Esophagus muscularis mucosa (tissue), 4 donors: ENCODE measurements at places on chromosomes 4 and X. TPM values are rescaled to one million over a fixed set of nuclear protein-coding genes. Genes with fewer than 3 reads are reported as not detected.

GRCh38 chrX:69501429-69501828, 2.7 kb upstream of the NALF2 start:
- DNase-seq = no peak

GRCh38 chr4:932713-933070, 432 bp downstream of the TMEM175 start:
- DNase-seq = no peak

DNA sequence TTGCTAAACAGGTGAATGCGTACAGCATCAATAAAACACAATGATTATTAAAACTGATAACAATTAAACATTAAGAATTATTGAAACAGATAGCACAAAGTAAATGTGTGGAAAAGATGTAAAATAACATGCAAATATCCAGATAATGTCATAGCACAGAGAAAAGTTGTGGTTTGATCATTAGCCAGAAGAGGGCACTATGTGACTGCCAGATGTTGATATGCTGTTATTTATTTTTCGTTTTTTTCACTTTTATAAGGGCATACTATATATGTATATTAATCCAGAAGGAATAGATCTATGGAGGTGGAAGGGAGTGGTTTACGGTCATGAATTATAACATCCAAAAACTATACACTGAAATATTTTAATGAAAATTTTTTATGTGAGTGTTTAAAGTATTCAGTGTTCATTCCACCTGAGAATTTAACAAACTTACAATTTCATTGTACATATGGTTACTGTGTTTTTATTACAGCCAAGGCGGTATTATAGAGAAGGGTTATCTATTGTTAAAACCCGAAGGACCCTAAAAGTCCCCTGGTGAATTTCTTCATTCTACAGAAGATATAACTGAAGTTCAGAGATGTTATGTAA, 211.9 kb upstream of the UGT8 start:
- no peak for DNase-seq

DNA sequence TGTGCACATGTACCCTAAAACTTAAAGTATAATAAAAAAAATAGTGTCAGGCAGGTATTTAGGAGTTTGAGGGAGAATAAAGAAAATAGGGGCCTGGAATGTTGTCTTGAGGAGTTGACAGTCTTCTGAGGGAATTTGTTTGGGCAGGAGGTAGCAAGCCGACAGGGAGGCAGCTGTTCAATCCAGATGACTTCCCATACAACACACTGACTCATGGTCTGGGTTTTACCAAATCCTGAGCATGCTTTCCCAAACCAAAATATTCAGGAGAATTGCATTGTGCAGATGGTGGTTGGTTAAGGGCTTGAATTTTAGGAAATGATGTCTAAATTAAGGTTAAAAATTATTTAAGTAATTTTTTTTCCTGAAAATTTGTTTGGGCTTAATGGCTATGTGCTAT, 430.0 kb downstream of the INPP4B start:
- DNase-seq = no peak

DNA sequence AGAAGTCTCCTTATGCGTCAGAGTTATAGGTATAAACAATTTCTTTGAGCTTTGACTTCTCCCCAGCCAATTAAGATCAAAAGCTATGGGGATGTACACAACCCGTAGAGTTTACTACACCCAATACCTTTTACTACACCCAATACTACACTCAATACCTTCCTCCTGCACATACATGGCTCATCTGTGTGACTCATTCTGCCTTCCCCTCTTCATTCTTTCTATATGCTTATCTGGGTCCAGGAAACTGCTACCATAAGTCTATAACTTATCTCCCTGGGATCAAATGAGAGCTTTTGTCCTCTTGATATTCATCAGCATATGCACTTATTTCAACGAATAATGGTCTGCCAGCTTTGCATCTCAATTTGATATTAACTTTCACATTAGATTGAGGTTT, 28.2 kb downstream of the ANKRD50 start:
- no peak for DNase-seq

- DNase-seq = no peak
These were observed 108.3 kb downstream of the AGTR2 start for GRCh38 chrX:116278826-116279225.

- DNase-seq = no peak
These were observed 2.4 kb downstream of the SPRY1 start for GRCh38 chr4:123398853-123399626.

- DNase-seq = no peak
These were observed 241.3 kb downstream of the NR3C2 start for GRCh38 chr4:148200960-148201359.

DNA sequence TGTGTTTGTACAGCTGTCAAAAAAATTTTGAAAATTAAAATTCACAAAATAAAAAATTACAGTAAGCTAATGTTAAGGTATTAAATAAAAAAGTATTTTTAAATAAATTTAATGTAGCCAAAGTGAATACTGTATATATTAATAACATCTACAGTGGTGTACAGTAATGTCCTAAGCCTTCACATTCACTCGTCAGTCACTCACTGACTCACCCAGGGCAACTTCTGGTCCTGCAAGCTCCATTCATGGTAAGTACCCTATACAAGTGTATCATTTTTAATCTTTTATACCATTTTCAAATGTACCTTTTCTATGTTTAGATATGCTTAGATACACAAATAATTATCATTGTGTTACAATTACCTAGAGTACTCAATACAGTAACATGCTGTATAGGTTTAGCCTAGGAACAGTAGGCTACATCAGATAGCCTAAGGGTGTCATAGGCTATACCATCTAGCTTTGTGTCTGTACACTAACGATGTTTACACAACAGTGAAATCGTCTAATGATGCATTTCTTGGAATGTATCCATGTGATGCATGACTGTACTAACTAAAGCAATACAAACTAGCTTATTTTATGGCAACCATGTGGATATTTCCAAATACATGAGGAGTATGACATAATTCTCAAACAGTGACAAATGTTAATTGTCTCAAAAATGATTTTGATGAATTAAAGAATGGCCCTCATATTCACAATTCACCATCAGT, 13.7 kb downstream of the DDX60 start:
- no peak for DNase-seq

DNA sequence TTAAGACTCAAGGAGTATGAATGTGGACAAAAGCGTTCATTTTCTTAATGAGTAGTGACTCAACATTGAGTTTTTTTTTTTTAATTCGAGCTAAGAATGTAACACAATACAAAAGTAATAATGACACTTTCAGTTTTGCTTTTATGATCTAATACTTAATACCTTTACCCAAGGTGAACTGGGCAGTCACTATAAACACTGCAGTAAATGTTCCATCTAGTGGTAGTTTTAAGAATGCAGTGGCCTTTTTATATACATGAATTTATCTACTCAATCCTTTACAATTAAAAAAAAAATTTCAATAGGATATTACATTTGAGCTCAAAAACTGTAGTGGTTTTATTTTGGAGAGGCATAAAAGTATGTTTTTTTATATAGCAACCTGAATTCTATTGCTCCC, 33.9 kb downstream of the PDK3 start:
- DNase-seq = no peak

DNA sequence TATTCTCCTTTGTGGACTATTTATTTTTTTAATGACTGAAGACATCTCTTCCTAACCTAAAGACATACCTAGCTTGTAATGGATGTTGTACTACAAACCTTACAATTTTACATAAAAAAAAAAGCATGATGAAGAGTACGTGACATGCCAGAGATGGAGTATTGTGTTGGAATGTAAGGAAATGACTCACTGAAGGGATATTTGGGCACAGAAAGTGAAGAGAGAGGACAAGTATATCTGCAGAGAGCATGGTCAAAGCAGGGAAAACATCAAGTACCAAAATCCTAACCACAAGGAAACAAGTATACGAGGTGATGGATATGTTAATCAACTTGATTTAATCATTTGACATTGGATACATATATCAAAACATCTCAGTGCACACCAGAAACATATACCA, 1051.4 kb upstream of the PRKX start:
- no peak for DNase-seq

GRCh38 chr4:134490863-134491262, 289.3 kb upstream of the PABPC4L start:
- DNase-seq = no peak

GRCh38 chrX:108601276-108601675, 135.1 kb downstream of the IRS4 start:
- DNase-seq = no peak

DNA sequence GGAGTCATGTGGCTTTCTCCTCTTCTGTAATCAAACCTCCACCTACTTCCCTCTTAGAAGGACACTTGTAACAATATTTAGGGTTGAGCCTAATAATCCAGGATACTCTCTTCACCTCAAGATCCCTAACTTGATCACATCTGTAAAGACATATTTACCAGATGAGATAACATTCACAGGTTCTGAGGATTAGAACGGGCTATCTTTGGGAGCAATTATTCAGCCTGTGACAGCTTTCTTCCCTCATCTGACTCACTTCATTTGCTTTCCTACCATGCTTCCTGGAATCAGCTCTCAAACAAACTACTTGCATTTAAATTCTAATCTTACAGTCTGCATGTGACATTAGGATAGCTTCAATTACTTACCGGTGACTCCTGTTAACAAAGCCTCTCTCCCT, 133.5 kb upstream of the NDST3 start:
- no peak for DNase-seq

GRCh38 chr4:21415728-21416127, 532.8 kb downstream of the KCNIP4 start:
- no peak for DNase-seq

DNA sequence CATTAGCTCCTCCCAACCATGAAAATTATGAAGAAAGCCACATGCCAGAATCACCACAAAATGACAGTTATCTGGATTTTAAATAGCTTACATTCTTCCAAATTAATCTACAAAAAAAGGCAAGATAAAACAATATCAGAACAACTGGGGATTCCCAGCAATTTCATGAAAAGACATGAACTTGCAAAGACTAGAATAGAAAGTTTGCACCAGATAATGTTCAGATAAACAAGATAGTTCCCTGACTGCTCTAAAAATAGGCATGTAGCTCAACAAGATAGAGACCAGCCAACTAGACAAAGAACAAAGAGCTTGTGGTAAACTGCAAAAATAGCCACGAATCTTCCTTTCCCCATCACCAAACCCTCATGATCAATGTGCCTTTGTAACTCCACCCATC, 30.3 kb upstream of the DDX53 start:
- no peak for DNase-seq

DNA sequence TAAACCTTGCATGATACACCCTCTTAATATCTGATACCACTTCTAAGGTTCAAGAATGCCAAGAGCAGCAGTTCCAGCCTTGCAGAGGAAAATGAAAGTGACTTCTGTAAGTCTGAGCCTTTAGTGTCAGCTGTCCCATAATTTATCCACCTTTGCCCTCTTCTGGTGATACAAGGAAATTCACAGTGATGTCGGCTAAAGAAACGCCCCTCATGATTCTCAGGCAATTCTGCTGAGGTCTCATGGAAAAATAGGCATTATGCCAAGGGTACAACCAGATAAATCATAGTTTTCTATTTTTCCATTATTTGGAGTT, 172.2 kb upstream of the CXCL13 start:
- DNase-seq = no peak

DNA sequence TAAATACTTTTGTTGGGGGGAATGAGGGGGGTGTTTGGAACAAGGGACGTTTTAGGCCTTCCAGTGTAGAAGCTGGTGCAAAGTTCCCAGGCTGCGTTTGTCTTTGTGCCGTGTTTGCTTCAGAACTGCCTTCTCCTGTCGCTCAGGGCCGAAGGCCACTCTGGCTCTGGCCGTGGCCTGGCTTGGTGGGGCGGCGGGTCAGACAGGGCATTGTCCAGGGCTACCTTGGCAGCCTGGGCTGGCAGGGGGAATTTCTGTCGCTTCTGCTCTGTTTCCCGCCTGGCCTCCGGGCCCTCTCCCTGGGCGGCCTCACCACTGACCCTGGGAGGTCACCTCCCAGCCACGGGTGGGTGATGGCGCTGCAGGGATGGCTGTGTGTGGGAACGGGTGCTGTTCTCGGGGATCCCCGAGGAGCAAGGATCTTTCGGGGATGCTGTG, 140.0 kb downstream of the COL4A6 start:
- DNase-seq = no peak

- no peak for DNase-seq
These were observed 24.4 kb downstream of the CDKL2 start for GRCh38 chr4:75605928-75606327.

DNA sequence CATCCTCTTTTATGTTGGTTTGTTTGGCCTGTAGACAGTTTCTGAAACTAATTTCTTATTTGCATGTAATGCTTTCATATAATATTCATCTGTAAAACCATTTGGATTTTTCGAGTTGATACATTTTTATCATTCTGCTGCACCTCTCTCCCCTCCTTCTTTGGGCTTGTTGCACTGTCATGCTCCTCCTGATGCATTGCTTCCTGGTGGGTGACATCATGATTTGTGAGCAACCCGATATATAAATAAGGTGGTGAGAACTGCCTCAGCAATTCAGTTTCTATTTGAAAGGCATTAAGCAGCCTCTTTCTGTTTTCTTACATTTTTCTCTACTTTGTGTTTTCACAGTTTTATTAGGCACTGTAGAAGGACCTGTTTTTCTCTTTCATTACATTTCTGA, 515.7 kb downstream of the RPA4 start:
- DNase-seq = no peak

GRCh38 chrX:68843992-68844391, 15.2 kb downstream of the EFNB1 start:
- no peak for DNase-seq

DNA sequence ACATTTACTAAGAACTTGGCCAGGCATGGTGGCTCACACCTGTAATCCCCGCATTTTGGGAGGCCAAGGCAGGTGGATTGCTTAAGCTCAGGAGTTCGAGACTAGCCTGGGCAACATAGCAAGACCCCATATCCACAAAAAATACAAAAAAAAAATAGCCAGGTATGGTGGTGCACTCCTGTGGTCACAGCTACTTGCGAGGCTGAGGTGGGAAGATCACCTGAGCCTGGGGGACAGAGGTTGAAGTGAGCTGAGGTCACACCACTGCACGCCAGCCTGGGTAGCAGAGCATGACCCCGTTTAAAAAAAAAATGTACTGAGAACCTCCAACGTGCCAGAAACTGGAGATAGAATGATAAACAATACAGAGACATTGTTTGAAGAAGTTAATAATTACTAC, 8.0 kb downstream of the OPRPN start:
- DNase-seq = no peak

- DNase-seq = no peak
These were observed 12.3 kb upstream of the SYTL5 start for GRCh38 chrX:37993837-37994619.

DGKK gene
- total RNA-seq = not detected

ERCC6L gene
- total RNA-seq = not detected

IDUA gene
- 11.3 TPM for total RNA-seq

BCLAF3 gene
- total RNA-seq = 9.5 TPM

PFKFB1 gene
- total RNA-seq = not detected

SPANXD gene
- not detected for total RNA-seq

PTPN13 gene
- 13.7 TPM for total RNA-seq
